ENCODE measurements at places on chromosomes 13 and 19. TPM values are rescaled to one million over a fixed set of nuclear protein-coding genes. Genes with fewer than 3 reads are reported as not detected.
A peak's percentile ranks its signal among the peaks of the same experiment; 100 is the strongest.

- DNase-seq: no peak
These were observed 14.6 kb downstream of the JOSD2 start for GRCh38 chr19:50496189-50497021.

- DNase-seq: no peak
These were observed 127.2 kb upstream of the GJB6 start for GRCh38 chr13:20359335-20359734.

- no peak for DNase-seq
These were observed 78.0 kb downstream of the ATP11A start for GRCh38 chr13:112767506-112768471.

DNA sequence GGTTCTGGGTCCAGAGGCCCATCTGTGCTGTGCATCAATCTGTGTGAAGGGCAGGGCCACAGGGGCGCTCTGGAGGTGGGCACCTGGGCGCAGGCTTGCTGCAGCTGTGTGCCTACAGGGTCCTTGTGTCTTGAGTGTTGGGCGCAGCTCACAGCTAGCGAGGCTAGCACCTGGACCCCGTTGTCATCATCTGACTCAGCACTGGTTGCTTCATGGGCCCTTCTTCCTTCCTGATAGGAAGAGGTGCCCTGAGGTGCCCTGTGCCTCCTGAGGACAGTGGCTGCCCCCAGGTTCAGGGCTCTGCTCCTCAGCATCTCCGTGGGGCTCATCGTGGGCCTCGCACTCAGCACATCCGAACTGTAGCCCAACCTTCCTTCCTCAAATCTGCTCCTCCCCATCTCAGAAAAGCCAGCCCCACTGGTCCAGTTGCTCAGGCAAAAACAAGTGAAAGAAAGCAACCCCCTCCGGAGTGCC, 54.8 kb downstream of the GATAD2A start:
- DNase-seq: no peak

GRCh38 chr19:30634131-30634830, 262.1 kb downstream of the ZNF536 start:
- no peak for DNase-seq

GRCh38 chr13:23292586-23292985, 111.8 kb downstream of the SGCG start:
- DNase-seq: no peak

DNA sequence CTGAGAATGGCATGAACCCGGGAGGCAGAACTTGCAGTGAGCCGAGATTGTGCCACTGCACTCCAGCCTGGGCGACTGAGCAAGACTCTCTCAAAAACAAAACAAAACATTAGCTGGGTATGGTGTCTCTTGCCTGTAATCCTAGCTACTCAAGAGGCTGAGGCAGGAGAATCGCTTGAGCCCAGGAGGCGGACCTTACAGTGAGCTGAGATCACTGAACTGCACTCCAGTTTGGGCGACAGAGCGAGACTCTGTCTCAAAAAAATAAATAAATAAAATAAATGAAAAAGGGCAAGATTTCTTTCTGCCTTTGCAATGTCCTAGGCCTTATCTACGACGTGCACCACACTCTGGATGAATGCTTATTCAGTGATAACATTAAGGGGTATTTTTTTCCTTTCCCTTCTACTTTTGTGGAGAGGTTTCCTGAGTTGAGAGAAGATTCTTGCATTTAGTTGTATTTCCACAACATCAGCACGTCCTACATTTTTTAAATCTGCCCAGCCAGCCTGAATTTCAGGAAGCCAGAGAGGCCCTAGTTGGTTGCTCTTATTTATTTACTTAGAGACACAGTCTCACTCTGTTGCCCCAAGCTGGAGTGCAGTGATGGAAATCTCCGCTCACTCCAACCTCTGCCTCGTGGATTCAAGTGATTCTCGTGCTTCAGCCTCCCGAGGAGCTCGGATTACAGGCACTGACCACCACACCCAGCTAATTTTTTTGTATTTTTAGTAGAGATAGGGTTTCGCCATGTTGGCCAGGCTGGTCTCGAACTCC, 26.1 kb upstream of the OR1M1 start:
- DNase-seq: no peak

GRCh38 chr19:52734331-52734892, 432 bp downstream of the ZNF611 start:
- peak; percentile 54 for DNase-seq

GRCh38 chr13:40648841-40649240, 17.6 kb downstream of the FOXO1 start:
- no peak for DNase-seq

- peak; percentile 32 for DNase-seq
These were observed 5.3 kb downstream of the FGF21 start for GRCh38 chr19:48760504-48761205.

- DNase-seq: no peak
These were observed 30.4 kb downstream of the ZNF536 start for GRCh38 chr19:30402436-30403202.

GRCh38 chr13:29270271-29270985, 325.1 kb downstream of the SLC7A1 start:
- no peak for DNase-seq

The CGB2 gene
- not detected for polyA plus RNA-seq

The FSTL3 gene
- 32.9 TPM for polyA plus RNA-seq

DNA sequence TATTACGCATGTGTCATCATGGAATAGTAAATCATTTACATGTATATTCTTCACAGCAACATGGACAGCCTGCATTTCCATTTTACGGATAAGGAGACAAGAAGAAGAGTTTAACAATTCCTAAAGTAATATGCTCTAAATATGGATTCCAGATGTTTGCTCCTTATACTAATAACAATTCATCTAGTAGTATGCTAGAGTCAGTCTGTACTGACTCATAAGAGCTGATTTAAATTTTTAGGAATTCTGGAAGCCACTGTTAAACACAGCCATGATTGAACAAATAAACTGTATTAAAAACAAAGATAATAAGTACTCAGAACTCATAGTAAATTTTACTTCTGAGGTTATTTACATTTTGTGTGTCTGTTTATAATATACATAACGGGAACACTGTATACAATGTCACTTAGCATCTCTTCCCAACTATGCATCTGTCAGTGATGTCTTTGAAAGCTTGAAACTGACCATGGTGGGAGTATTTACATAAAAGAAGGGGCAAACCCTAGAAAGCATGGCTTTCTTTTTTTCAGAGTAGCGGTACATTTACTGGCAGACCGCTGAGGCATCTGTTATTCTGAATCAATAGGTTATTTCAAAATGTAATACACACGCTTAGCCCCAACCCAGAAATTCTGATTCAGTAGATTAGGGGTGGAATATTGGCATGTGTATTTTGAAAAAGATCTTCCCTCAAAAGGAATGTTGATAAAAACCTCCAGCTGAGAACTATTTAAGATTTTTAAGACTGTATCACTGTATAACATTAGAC, 12.9 kb downstream of the ZC3H13 start:
- no peak for DNase-seq

DNA sequence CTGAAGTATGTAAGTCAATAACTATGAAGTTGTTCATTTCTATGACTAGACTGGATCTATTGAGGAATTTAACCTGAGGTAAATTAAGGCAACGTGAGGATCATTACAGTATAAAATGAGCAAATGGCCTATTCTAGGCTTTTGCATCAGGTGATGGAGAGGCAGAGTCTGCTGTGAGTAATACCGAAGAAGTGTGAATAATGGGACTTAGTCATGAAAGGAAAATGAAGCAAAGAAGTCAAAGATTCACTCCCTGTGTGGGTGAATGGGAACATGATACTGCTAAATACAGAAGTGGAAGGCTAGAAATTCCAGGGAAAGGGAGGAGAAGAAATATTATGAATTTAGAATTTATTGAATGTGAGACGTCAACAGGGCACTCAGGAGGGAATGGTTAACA, 774.1 kb downstream of the LIG4 start:
- no peak for DNase-seq

The SNRNP70 gene
- polyA plus RNA-seq: 295 TPM

DNA sequence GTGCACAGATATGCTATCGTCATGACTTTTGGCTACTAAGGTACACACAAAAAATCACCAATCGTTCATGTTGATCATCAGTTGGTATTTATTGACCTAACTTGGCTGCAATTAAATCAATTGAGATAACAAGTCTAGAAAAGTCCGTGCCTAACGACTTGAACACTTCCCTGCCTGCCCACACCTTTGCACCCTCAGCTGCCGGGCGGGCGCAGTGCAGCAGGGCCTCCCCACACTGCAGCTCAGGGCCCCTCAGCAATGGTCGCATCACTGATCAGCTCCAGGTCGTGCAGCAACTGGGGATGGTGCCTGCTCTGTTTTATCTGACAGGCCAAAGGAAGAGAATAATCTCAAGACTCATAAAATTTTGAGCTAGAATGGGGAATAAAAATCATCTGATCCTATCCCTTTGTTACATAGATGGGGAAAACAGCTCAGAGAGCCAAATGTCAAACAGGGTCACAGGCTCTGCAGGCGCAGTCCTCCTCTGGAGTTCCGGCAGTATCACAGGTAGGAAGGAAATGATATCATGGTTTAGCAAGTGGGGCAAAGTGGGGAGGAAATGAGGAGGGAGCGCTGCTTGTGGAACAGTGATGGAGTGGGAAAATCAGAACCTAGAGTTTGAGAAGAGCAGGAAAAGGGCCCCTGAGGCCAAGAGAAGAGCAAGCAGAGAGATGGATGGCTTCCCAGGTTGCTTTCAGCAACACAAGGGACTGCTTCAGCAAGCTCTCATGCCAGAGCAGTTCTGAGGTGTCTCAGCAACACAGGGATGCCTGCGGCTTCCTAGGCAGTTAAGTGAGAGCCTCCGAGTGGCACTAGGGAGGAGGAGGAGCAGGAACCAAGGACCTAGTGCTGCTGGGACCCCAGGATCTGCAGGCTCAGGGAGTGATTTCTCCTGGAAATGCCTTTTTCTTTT, 57.5 kb downstream of the SLC7A1 start:
- peak; percentile 50 for DNase-seq

GRCh38 chr19:46821512-46822409, 28.9 kb downstream of the AP2S1 start:
- DNase-seq: no peak

DNA sequence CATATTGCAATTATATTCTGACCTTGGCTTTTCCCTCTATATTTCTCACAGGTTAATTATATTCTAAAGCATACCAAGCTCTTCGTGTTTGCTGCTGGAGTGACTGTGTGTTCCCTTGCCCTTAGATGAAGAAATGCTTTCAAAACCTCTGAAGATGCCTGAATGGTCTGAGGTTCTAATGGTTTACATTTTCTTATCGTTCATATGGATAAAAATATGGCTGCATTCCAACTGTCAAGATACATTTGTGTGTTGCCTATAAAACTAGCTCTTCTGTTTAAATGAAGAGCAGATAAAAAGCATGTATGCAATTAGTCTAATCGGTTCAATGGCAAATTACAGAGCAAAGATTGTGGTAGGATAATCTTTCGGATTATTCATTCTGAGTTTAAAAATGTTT, 68.4 kb upstream of the ANKRD10 start:
- DNase-seq: no peak

DNA sequence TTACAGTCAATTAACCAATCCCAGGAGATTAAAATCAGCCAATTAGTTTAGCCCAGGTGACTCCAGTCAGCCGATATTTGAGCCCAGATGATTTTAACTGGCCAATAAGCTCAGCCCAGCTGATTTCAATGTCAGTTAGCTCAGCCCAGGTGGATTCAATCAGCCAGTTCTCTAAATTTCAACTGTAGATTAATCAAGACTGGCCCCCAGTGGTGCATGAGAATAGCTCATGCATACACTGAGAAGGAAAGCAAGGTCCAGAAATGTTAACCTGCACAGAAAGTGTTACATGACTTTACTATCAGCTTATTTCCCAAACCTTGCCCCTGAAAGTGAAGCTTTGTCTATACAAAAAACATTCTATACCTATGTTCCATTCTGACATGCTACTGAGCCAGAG, 55.4 kb upstream of the ZNF724 start:
- no peak for DNase-seq

DNA sequence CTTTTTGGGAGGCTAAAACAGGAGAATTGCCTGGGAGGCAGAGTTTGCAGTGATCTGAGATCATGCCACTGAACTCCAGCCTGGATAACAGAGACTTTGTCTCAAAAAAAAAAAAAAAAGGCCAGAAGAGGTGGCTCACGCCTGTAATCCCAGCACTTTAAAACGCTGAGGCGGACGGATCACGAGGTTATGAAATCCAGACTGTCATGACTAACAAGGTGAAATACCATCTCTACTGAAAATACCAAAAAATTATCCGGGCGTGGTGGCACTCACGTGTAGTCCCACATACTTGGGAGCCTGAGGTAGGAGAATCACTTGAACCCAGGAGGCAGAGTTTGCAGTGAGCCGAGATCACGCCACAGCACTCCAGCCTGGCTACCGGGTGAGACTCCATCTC, 39.9 kb downstream of the ZNF611 start:
- DNase-seq: no peak

DNA sequence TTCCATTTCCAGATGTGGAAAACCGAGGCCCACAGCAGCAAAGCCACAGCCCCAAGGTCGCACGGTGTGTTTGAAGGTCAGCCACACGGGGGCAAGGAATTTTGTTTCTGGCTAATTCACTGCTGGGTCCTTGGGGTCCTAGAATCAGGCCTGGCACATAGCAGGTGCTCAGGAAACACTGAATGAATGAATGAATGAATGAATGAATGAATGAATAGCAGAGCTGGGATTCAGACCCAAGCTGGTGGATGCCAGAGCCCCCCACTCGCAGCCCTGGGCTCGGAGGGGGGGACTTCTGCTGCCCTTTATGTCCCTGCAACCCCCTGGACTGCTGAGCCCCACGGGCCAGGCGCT, 37.0 kb downstream of the ZNRF4 start:
- no peak for DNase-seq

DNA sequence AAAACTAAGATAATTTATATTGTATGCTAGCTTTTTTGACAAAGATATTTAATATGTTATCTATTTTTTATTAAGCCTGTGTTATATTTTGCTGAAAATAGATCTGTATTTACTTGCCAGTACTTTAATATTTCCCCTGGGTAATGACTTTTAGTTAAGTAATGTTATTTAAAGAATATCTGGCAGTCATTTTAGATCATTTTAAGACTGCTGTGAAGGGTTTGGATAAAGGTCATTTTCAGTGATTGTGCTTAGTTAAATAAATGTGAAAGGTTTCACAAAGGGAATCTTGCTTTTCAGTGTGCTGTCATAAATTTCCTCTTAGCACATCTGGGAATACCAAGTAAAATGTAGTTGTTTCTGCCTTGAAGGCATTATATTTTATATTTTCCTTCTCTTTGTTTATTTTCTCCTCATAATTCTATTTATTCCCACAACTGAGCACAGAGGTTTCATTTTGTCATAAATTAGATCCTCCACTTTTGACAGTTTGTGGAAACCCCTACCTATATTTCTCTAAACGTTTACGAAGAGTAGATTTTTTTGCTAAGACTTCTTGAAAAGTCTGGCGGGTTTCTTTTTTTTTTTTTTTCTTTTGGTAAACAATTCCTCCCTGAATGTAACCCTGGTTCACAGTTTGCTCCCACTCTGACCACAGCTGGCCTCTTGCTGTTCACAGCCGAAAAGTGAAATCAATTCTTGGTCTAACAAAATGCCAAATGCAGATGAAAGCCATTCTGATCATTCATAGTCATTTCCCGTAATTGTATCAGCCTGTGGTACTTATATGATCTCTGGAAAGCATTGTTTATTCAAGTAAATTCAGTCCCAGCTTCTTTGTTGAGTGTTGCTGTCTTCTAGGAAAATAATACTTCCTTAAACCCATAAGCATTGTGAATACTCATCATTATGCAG, 87.8 kb downstream of the MAB21L1 start:
- no peak for DNase-seq

GRCh38 chr13:45015300-45015699, 26.0 kb downstream of the GPALPP1 start:
- no peak for DNase-seq

The ELF1 gene
- 87.2 TPM for polyA plus RNA-seq

Data from large intestine (tissue), 12 donors.